ENCODE measurements at places on chromosomes 5 and 9.

DNA sequence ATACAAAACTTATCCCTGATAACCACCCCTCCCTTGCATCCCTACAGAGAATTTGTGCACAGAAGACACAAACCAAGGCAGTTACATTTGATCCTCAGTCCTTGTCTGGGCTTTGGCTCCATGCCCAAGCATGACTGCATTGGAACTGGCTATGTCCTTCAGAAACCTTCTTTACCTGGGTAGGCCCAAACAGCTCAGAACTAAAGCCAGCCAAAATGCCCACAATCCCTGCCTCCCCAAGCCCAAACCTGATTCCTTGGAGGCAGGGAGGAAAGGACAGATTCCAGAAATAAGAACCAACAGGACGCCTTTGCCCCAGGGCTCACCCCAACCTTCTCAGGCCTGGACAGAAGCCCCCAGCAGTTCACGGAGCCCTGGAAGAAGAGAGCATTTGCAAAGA lies 8.2 kb downstream of the IL17B start:
- no peak for DNase-seq

DNA sequence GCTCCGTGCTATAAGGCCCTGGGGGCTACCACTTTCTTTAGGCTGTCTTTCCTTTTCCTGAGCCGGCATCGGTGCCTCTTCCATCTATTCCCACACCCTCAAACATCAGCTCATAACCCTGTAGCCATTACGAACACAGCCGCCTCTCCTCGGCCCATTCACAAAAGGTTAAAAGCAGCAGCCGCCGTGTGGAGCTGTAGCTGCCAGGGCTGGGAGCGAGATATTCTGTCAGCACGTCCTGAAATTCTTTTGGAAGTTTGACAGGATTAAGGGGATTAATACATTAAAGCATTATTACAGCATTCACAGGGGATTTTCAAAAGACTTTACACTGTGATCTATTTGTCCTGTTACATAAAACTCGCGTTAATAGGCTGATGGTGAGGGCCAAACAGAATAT lies 428.2 kb downstream of the CDK5RAP2 start:
- DNase-seq, result no peak

DNA sequence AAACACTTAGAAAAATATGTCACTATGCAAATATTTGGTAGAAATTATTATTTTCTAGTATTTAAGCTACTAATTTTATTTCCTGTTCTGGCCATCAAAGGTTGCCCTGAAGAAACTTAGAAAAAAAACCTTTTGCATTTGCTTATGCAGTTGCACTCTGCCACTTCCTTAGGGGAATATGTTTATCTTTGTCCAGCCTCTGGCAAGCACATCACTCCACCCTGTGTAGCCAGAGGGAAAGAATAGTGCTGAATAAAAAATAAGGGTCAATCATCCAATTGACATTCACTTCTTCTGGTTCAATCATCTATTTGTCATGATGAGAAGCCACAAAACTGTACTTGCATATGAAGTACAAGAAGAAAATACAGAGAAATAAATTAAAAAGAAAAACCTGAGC lies 72.8 kb downstream of the CETN3 start:
- no peak for DNase-seq

DNA sequence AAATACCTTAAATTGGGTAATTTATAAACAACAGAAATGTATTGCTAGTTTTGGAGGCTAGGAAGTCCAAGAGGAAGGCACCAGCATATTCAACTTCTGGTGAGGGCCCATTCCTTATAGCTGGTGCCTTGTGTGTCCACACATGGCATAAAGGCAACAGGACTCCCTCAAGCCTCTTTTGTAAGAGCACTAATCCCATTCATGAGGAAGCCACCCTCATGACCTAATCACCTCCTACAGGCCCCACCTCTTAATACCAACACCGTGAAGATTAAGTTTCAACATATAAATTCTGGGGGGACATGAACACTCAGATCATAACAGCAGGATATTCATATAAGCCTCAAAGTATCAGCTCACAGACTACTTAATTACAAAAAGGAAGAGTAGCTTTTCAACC lies 4.0 kb upstream of the PLAC8L1 start:
- DNase-seq, result no peak

DNA sequence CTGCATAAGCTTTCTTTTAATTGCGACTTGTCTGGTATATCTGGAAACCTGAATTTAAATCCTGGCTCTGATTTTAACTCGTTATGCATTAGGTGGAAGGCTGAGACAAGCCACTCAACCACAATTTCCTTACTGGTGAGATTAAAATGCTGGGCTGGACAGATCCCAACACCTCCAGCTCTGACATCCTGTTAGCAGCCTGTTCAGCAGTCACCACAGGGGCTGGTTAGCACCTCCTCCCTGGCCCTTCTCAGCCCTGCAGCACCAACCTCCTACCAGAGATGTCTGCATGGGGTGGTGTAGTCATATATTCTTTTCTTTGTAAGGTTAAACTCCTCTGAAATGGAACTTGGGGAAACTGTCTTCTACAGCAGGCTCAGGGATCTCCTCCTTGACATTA lies 156.5 kb upstream of the NFIL3 start:
- no peak for DNase-seq

DNA sequence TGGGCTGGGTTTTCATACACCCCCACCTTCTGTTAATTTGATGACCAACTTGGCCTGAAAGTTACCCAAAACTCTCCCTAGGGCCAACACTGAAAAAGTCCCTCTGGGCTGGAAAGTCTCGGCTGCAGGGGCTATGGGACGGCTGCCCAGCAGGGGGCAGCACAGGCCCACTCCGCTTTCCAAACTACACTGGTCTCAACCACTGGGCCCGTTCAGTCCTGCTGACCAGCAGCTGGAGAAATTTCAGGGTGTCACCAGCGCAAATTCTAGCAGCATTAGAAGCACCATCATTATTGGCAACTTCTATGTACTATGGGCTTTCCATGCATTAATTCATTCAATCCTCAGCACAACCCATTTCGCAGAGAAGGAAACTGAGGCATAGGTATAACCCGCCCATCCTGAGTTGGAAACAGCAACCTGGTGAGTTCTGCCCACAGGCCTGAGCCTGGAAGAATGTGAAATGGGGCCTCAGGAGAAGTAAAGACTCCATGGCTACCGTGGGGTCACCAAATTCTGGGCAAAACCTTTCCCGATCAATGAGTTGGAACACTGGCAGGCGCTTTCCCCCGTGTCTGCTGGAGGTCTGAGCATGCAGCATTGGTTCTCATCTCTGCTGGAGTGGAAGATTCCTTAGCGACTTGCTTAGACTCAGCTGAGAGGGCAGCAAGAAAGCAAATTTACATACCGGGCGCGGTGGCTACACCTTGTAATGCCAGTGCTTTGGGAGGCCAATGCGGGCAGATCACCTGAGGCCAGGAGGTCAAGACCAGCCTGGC lies 9.7 kb downstream of the ORM2 start:
- DNase-seq, result peak; percentile 71

GRCh38 chr5:31786090-31786631 lies 147.2 kb downstream of the PDZD2 start:
- DNase-seq, result no peak

GRCh38 chr5:107806271-107806670 lies 135.5 kb upstream of the EFNA5 start:
- DNase-seq, result no peak

DNA sequence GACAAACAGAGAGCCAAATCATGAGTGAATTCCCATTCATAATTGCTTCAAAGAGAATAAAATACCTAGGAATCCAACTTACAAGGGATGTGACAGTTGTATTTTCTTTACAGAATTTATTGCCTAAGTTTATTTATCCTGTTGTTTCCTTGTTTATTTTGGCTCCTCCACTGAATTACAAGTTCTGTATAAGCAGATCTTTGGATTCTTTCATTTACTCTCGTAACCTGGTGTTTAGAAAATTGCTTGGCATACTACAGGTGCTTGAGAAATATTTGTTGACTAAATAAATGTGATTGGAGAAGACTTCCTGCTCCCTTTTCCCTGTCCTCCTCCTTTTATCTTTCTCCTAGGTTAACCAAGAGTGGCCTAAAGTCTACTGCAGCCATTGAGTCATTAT lies 455.6 kb downstream of the TMEM38B start:
- DNase-seq, result no peak

DNA sequence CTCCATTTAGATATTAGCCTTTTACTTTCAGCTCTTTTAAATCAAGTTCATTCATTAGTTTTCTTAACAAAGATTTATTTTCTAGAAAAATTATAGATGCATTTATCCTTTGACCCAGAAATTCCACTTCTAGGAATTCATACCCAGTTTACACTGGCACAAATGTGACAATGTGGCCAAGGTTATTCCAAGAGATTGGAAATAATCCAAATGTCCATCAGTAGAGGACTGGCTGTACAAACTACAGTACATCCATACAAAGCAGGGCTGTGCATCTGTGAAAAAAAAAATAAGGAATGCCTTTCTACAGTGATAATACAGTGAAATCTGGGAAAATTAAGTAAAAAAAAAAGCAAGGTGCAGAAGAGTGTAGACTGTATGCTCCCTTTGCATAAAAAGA lies 149.2 kb downstream of the GABBR2 start:
- no peak for DNase-seq

GRCh38 chr9:70529833-70530232 lies 115.4 kb upstream of the KLF9 start:
- DNase-seq, result no peak

DNA sequence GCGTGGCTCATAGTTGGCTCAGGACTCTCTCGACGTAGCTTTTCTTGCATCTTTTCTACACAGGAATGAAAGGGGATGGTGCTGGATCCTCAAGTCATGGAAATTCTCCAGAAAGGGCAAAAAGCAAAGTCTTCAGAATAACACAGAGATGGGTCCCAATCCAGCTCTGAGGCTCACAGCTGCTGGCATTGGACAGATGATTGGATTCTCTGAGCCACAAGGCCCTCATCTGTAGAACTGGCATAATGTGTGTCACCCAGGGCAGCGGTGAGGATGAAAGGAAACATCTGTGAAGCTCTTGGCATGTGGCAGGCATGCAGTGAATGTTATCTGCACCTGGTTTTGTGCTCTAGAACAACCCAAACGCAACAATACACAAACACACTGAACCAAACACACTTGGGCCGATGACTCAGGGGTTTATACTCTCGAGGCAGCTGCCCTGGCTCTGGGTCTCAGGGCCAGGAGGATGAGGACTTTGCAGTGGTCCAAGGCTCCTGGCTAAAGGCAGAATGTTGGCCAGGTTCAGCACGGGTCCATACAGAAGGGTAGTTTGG lies 64.0 kb upstream of the UBTD2 start:
- DNase-seq, result no peak

DNA sequence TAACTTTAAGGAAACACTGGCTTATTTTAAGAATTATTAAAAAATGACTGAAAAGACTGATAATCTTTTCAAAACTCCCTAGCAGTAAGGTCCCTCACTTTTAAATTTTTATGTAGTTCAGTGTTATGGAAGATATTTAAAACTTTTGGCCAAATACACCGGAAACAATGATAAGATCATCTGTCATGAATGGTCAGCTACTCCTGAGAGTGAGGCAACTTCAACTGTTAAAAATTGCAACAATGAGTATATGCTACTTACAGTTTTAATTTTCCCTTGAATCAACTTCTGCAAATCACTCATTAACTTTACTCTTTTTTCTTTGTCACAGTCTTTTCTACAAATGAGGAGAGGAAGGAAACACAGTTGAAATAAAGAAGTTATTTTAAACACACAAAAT lies 10.8 kb downstream of the PUM3 start:
- no peak for DNase-seq

DNA sequence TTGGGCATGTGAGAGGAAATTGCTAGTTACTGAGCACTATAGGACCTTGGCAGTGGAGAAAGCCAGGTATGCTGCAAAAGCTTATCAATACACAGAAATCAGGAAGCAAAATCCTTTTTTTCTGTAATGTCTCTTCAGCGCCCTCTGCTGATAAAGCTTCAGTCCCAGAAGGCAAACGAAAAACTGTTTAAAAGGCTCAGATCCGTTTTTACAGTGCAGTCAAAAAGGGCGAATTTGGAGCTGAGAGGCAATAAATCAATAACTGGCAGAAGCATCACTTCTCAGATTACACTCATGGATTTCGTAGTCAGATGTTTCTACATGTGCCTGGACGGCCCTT lies 1.1 kb upstream of the MAN2A1 start:
- DNase-seq, result peak; percentile 49

DNA sequence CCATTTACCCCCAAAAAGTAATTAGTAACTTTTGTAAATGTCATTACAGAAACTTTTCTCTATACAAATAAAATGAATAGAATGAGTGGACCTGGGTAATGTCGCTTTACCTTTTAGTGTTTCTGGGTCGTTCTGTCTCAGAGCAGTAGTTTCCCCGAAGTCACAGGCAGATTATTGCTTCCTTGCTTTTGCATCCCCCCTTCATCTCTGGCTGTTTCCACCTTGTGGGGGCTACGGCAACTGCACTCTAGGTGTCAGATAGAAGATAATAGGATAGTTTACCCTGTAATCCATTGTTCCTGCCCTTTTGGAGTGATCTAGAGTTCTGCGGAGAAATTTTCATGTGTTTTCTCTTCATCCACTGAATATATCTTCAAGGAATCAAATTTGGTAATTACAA lies 68.7 kb downstream of the PRR16 start:
- DNase-seq, result no peak

GRCh38 chr5:150248946-150249345 lies 40.6 kb downstream of the CAMK2A start:
- DNase-seq, result no peak

DNA sequence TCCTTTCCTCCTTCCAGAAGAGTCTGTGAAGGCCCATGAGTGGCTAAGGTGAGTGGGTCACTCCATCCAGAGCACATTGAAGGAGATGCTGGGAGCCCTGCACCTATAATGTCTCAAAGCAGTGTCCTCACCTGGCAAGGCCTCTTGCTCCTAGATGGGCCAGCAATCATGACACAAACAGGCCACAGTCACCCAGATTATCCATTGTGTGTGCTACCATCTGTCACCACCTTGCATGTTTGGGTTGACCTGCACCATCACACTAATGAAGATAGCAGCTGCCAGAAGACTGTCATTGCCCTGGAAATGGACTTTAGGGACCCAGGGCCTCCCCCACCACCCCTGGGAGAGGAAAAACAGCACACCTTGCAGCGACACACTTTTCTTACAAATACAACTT lies 69.6 kb downstream of the GABBR2 start:
- no peak for DNase-seq

DNA sequence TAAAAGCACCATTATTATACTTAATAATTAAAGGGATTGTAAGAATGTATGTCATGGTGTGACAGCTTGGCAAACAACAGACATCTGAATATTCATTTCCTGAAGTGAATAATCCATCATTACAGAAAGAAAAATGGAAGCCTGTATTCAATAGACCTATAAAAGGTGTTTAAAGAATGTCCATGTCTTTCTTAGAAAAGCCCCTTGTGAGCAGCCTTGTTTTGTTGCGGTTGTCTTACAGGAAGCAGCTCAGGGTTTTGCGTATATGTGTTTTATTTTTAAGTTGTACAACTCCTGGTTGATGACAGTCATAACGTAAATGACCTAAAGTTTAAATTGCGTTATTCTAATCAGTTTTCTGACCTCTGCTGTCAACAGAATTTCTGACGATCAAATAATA lies 53.8 kb downstream of the CAST start:
- no peak for DNase-seq

- no peak for DNase-seq
These were observed 43.0 kb upstream of the HSD17B4 start for GRCh38 chr5:119409235-119409815.
